Karpas-422 (cell line): ENCODE measurements at places on chromosomes 4 and X.

DNA sequence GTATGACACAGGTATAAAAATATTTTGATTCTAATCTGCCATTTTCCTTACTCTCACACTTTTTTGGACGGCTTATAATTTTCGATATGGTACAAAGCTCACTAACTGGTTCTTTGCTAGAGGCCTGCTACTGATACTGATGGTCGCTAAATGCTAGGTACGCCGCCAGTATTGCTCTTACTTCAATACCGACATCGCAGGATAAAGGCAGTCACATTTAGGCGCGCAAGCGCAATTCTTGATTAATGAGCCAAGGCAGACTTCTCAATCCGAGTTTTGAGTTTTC lies 557 bp upstream of the USP38 start:
- DNase-seq: no peak
- peaks cover 10% of the 10 kb centered on the region; the same call in 1 of the 2 replicates for H3K36me3 ChIP-seq
- H3K4me3 ChIP-seq: peak overlapping the region; percentile 84
- peaks cover 36% of the 10 kb centered on the region for H3K4me1 ChIP-seq
- no peaks in the 10 kb centered on the region for H3K27me3 ChIP-seq

GRCh38 chr4:113633467-113633866 lies 128.1 kb downstream of the CAMK2D start:
- H3K4me3 ChIP-seq: no peak overlapping the region
- no peaks in the 10 kb centered on the region for H3K27me3 ChIP-seq
- H3K4me1 ChIP-seq: peaks cover 88% of the 10 kb centered on the region
- peak overlapping the region; percentile 97 for H3K27ac ChIP-seq
- H3K36me3 ChIP-seq: peaks cover 9% of the 10 kb centered on the region; the same call in 1 of the 2 replicates

- no peak overlapping the region for H3K4me3 ChIP-seq
- DNase-seq: no peak
- no peak overlapping the region for H3K27ac ChIP-seq
- no peaks in the 10 kb centered on the region for H3K4me1 ChIP-seq
These were observed 319.6 kb downstream of the PTTG2 start for GRCh38 chr4:38279650-38280322.

DNA sequence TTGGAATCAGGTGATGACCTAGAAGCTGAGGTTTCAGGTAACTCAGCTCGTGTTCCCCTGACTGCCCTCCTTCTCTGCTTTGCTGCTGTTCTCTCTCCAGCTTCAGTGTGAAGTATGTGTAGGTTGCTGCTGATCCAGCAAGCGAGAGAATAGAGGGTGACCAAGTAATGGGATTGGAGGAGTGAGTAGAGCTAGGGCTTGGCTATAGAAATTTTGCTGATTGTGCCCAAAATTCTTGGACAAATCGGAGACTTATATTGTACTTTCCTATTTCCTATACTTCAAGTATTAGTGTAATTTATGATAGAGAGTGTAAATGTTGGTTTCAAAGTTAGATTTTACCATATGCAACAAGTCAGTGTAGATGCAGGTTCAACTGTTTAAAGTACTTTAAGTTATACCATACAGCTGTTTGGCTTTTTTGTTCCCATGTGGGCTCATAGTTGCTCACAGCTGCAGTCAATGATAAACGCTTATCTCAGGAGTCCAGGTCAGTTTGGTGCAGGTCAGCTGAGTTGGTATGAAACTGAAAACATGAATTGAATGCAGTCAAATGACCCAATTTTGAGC lies 48.0 kb downstream of the RAPGEF2 start:
- H3K27ac ChIP-seq: no peak overlapping the region
- H3K4me1 ChIP-seq: no peaks in the 10 kb centered on the region
- DNase-seq: no peak
- H3K27me3 ChIP-seq: 0 out of 2 replicates have a peak, but pooled peaks cover 2% of the 10 kb centered on the region

DNA sequence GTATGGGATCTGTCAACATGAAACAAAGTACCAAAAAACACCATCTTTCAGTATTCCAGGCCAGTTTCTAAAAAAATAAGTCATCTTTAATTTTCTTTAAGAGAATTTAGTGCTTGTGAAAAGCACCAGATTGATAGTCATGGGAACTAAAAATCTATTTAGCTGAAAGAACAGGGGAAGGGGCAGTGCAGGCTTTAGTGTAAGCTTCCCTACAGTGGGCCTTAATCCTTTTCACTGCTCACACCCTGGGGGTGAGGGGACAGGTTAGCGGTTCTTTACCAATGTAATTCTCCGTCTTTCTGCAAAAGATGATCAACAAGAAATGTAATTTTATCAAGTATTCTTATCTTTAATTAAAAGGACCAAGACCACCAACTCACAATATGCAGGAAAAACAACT lies 47.1 kb downstream of the CHIC2 start:
- peaks cover 99% of the 10 kb centered on the region for H3K4me1 ChIP-seq
- peak overlapping the region; percentile 99 for H3K27ac ChIP-seq
- peaks cover 8% of the 10 kb centered on the region; the same call in 1 of the 2 replicates for H3K36me3 ChIP-seq
- DNase-seq: peak; percentile 62

DNA sequence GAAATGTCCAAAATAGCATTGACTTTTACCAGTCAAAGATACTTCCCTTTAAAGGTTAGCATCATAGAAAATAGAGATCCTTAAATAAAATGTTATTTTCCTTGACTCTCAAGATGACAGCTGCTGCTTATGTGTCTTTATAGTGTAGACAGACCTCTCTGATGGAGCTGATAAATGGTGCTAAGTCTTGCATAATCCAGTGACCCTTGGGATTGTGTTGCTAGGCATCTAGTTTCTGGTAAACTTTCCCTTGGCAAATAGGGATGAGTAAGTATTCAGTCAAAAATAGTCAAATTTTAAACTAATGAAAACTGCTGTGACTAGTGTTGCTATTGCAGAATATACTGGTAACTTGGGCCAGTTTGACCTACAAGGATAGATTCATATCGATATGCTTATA lies 53.6 kb downstream of the MBNL3 start:
- H3K4me3 ChIP-seq: no peak overlapping the region
- H3K4me1 ChIP-seq: no peaks in the 10 kb centered on the region
- DNase-seq: no peak
- no peaks in the 10 kb centered on the region for H3K36me3 ChIP-seq
- no peaks in the 10 kb centered on the region for H3K27me3 ChIP-seq
